ENCODE measurements at places on chromosomes 6 and 20.
A peak's percentile ranks its signal among the peaks of the same experiment; 100 is the strongest.

GRCh38 chr6:107603006-107603370, 113.1 kb downstream of the SOBP start:
- no peak for DNase-seq
- H3K4me1 ChIP-seq: no peaks in the 10 kb centered on the region
- H3K36me3 ChIP-seq: no peaks in the 10 kb centered on the region
- H3K27me3 ChIP-seq: peaks cover 8% of the 10 kb centered on the region

- no peak for DNase-seq
- H3K4me1 ChIP-seq: peaks cover 10% of the 10 kb centered on the region
- peak overlapping the region; percentile 24 for H3K4me3 ChIP-seq
- H3K27ac ChIP-seq: no peak overlapping the region
- H3K27me3 ChIP-seq: peaks cover 75% of the 10 kb centered on the region
Observed at GRCh38 chr20:44186674-44187053, 324 bp downstream of the JPH2 start.

- peak overlapping the region; percentile 84 for H3K4me3 ChIP-seq
- no peak overlapping the region for H3K27ac ChIP-seq
- no peaks in the 10 kb centered on the region for H3K36me3 ChIP-seq
- no peak for DNase-seq
- peaks cover 64% of the 10 kb centered on the region for H3K27me3 ChIP-seq
- H3K4me1 ChIP-seq: peaks cover 16% of the 10 kb centered on the region
Observed at GRCh38 chr6:112252571-112253497, 1.5 kb downstream of the LAMA4 start.

DNA sequence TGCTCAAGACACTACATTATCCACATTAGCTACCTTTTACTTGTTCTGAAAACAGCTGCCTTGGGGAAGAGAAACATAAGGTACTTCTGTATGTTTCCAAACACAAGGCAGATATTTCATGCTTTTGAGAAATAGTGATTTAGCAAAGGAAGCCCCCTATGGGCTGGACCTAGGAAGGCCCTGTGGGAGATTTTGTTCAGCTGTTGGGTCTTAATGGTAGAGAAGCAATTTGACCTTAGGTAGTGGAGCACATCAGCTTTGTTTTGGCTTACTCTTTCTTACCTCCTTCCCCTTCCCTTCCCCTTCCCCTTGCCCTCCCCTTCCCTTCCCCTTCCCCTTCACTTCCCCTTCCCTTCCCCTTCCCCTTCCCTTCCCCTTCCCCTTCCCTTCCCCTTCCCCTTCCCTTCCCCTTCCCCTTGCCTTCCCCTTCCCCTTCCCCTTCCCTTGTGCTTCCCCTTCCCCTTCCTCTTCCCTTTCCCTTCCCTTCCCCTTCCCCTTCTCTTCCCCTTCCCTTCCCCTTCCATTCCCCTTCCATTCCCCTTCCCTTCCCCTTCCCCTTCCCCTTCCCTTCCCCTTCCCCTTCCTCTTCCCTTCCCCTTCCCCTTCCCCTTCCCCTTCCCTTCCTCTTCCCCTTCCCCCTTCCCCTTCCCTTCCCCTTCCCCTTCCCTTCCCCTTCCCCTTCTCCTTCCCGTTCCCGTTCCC, 84.6 kb downstream of the ANKS1A start:
- no peak for DNase-seq
- peaks cover 5% of the 10 kb centered on the region for H3K4me1 ChIP-seq

GRCh38 chr6:43984442-43985321, 142.6 kb downstream of the MRPL14 start:
- DNase-seq: no peak
- H3K4me3 ChIP-seq: no peak overlapping the region
- no peaks in the 10 kb centered on the region for H3K36me3 ChIP-seq
- no peaks in the 10 kb centered on the region for H3K4me1 ChIP-seq
